Left forelimb (tissue), 1 donor: ENCODE measurements at places on chromosomes 12 and 14.

DNA sequence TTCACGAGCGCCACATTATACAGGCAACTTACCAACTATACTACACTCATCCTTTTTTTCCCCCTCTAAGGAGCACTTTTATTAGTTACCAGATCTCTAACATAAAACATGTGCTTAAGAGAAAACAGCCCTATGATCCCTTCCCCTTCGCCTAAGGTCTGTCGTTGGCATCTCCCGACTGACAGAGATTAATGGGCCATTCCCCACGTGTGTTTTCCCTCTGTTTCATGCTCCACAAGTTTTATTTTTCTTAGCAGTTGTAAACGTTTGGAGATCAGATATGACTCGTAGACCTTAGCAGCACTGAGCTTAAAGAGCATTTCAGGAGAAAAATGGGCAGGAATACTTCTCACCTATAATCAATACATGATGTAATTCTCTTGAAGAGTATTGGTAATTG, 51.4 kb upstream of the FZD10 start:
- no peak for DNase-seq

DNA sequence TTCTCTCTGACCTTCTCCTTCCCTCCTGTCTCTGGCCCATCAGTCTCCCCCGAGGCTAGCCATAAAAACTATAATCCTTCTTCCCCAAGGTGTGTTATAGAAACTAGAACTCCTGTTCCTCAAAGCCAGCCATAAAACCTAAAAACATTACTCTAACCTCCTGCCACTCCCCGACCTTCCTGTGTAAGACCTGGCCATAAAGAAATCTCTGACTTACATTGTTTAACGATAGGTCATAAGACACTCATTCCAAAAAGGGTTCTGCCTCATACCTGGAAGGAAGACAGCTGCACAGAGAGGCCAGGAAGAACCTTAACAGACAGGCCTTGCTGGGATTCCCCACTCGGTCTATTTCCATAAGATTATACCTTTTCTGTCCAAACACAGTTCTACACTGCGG, 70.9 kb upstream of the EEA1 start:
- DNase-seq = no peak

DNA sequence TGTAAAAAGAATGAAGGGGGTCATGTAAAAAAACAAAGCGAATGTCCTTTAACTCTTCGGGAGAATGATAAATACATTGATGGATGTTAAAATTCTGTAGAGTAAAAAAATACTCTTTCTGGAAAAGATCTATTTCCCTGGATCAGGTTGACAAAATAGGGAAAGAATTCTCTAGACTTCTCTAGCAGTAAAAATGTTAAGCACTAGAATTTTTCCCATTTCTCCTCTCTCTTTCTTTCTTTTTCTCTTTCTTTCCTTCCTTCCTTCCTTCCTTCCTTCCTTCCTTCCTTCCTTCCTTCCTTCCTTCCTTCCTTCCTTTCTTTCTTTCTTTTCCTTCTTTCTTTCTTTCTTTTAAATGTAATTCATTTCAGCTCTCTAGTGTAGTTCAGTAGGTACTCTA, 552.5 kb downstream of the LRFN5 start:
- DNase-seq = no peak

- DNase-seq = no peak
Measured at GRCh38 chr12:31756977-31757420, 28.2 kb upstream of the AMN1 start.

GRCh38 chr12:118982984-118983761, 1.8 kb downstream of the SRRM4 start:
- DNase-seq = no peak

DNA sequence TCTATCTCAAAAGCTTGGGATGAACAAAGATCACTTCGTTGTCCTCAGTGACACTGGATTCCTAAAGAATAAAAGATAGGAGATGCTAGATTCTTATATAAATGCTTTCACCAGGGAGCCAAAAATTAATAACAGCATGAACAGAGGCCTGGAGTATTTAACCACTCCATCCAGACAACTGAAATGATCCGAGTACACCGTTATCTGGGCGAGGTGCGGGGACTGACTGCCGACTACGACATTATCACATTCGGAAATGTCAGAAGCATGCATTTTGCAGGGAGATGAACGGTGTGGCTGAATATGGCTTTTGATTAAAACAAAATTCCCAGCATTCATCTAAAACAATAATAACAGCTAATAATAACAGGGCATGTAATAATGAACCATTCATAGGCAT, 56.6 kb downstream of the TRPV4 start:
- no peak for DNase-seq

- peak; percentile 84 for DNase-seq
Measured at GRCh38 chr14:64704143-64704742, at the start of gene PLEKHG3. Gene PLEKHG3 (plus strand): TSS chr14:64704424. CDS start chr14:64727632, 23,208 bp downstream.

DNA sequence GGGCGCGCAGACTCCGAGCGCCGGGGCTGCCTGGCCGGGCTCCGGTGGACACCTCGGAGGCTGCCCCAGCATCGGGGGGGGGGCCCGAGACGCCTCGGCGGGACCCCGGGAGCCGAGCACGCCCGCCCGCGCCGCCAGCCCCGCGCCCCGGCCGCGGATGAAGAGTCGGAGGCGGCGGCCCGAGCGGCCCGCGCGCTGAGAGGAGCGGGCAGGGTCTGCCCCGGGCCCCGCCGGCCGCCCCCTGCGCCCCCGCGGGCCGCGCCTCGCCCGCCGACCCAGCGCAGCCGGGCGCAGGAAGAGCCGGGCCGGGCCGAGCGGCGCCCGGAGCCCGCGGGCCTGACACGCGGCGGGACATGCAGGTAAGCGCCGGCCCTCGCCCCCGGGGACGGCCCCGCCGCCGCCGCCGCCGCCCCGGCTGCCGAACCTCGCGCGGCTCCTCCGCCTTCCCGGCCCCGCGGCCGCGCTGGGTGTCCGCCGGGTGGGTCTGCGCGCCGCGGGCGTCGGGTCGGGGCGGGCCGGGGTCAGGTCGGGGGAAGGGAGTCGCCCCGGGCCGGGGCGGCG, 63.7 kb downstream of the FBXL14 start:
- DNase-seq = no peak

DNA sequence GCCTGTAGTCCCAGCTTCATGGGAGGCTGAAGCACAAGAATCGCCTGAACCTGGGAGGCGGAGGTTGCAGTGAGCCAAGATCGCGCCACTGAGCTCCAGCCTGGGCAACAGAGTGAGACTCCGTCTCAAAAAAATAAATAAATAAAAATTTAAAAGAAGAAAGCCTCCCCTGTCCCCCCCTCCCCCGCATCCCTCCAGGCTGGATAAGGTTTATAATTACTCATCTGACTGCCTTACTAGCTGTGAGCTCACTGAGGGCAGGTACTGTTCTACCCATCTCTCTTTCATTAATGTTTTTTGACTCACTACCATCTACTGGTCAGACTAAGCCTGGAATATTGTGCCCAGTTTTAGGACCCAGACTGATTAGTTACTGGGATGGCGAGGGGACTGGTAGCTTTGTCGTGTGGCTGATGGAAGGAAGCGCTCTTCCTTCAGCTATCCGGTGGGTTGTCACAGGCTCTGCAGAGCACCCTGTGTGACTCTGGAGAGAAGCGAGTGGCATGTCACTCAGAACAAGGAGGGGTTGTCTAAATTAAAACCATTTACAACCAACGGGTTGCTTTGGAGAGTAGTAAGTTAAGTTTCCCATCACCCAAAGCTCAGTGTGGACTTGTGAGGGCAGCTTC, 16.9 kb downstream of the EVL start:
- DNase-seq = peak; percentile 12

DNA sequence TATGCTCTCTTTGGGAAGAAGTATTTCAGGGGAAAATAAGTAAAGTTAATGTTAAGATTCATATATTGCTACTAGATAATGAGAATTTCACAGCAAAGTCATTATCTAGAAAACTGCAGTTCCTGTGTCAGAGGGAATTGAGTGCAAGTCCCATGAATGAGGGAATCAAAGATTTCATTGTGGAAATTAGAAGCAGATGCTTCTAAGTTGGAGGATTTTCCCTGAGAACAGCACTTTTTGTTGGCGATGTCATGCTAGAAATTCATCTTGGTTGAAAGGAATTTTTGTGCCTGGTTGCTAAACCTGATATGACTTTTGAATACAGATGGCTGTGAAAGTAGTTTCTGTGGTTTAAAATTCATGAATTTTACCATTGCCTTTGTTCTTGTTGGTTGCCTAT, 25.6 kb downstream of the FRMD6 start:
- DNase-seq = no peak

GRCh38 chr14:71231521-71232393, 324.5 kb downstream of the PCNX1 start:
- no peak for DNase-seq

DNA sequence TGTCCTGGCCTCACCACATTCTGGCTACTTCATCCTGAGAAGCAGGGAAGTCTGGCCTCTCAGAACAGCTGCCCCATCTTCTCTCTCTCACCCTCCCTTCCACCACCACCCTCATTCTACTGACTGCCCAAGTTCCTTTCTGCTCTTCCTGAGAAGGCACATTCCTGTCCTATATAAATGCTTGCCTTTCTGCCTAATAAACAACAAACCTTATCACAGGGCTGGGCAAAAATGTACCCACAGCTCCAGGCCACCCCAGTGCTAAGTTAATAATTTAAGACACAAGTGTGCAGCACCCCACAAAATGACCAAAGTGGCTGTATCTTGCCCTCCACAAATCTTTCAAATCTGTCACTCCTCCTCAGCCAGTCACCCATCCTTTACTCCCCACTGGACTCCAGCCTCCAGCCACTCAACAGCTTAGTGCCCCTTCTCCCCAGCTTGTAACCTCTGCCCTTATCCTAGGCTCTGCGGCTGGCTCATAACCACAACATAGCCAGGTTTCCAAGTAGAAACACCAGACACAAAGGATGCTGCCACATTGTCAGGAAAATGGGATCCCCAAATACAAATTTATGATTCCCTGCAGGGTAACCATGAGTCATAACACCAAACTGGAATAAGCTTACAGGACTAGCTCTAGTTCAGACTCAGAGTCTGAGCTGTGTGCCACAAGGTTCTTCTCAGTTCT, 15.0 kb downstream of the OXA1L start:
- no peak for DNase-seq

DNA sequence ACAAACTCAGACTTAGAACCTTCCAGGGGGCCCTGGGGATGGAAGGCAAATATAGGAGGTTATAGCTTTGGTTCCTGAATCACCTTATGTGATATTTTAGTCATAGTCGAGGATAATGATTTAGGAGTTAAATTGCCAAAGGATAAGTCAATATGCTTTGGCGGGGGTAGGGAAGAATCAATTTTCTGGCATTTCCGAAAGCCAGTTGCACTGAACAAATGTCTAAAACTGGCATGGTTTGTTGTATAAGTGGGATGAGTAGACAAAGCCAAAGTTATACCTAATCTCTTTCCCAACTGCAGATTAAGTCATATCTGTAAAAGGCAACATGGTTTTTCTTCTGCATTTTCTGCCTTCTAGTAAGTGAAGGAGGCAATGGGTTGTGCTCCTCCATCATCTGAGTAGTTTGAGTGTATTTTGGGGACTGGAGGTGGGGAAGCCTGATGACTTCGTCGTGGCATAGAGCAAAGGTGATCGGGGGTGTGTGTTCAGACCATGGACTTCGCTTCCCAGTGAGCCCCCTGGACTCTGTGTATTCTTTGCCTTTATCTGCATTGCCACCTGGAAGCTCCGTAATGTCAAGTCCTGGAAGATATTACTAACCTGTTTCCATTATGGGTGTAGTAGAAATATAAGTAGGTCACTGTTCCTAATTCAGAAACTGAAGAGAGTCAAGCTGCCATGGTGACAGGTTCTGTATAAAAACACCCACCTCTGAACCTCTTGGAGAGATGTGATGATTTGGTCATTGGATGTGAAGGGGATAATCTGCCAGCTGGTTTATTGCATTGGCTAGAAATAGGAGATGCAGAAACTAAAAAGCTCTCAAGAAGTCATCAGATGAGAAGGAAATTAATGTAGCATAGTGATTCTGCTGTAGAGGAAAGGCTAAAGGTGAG, 24.5 kb downstream of the PPFIBP1 start:
- no peak for DNase-seq

DNA sequence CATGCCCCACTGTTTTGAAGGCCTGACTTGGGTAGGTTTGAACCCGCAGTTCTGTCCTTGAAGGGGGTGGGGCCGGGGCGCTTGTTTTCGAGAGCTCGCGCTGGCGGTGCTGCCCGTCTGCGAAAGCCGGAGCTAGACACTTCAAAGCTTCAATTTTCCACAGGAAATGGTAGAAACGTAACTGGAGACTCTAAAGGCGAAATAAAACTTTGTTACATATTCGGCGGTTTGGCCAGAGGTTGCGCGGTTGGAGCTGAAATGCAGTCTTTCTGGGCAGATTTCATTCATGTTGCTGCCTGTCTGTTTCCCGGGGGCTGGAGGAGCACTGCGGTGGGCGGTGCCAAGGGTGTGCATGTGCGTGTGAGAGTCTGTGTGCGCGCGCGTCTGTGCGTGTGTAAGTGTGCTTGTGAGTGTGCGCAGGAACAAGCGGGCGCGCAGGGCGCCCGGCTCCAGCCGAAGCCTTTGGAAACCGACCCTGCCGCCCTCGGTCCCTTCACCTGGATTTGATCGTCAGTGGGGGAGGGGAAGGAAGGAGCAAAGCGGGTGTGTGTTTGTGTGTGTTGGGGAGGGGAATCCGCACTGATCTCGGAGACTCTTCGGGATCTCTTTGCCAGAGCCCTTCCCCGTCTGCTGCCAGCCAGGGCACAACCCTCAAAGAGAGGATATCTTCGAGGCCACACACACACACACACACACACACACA, 227.7 kb upstream of the CRY1 start:
- DNase-seq = peak; percentile 71

GRCh38 chr12:44873898-44874297, 2.2 kb downstream of the NELL2 start:
- DNase-seq = no peak

GRCh38 chr12:131002216-131002631, 48.5 kb downstream of the ADGRD1 start:
- DNase-seq = no peak

- DNase-seq = no peak
Measured at GRCh38 chr12:31801872-31802271, 73.1 kb upstream of the AMN1 start.

DNA sequence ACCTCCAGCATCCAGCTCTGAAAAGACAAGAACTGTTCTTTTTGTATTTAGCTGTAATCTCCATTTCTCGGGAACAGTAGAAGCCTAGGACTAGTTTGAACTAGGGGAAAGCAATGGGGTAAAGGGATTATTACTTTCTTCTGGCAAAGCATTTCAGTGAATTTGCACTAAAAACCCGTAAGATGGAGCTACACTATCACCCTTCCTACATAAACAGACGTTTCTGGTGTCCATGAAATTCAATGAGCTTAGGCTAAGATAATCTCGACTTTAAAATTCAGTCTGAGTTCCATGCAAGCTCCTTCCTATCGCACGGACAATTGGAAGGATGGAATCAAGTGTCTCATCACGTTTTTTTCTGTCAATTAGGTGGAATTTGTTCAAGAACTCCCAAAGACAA, 24.0 kb downstream of the ACSM4 start:
- DNase-seq = no peak

- no peak for DNase-seq
Measured at GRCh38 chr12:26493656-26494055, 298.3 kb downstream of the SSPN start.

- DNase-seq = no peak
Measured at GRCh38 chr14:100540926-100541620, 46.1 kb downstream of the BEGAIN start.

DNA sequence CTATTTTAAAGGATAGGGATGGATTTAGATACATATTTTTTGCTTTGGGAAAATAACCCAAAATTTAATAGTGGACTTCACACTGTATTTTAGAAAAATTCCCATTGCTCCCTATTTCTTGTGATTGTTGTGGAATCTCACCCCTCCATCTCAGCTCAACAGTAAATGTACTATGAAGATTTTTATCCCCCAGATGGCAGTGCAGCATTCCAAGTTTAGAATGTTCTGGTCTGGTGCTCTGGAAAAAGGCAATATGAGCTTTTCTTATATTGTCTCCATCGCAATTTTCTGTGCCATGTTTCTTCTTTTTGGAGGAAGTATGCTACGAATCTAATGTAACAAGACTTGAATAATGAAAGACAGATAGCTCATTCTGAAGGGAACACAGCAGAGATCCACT, 471.7 kb upstream of the SYT1 start:
- no peak for DNase-seq
